Sigmoid colon (tissue), 7 donors: ENCODE measurements at places on chromosomes 7 and 10. TPM values are rescaled to one million over a fixed set of nuclear protein-coding genes. Genes with fewer than 3 reads are reported as not detected.

The ERV3-1 gene
- 4.9 TPM for polyA plus RNA-seq

DNA sequence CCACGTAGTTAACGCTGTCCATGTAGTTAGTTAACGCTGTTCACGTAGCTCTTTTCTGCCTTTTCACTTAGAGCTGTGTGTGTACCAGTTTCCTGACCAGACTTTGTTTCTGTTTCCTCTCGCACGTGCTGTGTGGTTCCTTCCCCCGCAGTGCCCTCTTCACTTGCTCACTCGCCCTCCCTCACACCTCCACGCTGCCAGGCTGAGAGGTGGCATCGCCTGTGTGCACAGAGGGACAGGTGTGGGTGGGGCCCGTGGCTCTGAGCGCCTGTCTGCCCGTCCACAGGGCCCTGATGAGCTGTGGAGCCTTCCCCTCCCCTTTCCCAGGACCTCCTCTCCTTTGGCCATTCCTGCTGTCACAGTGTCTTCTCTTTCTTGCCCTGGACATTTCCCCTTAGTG, 30.6 kb downstream of the WDR37 start:
- DNase-seq: no peak

DNA sequence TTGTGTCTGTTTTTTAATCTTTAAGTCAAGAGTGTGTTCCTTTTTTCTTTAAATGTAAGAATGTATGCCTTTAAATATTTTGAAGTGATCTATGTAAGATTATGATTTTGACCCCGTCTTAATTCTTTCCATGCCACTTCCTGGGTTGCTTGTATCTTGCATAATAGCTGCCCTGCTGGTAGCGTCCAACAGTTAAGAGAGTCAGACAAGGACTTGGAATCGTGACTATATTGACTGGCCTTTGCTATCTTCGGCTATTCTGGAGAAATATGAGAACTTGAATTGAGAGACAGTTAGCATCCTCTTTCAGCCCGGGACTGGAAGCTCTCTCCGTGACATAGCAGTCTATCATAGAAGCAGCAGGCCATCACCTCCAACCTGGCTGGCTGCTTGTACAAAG, 13.0 kb downstream of the NRP1 start:
- DNase-seq: no peak

The NUDT5 gene
- polyA plus RNA-seq: 52.9 TPM

The SLC18A2 gene
- polyA plus RNA-seq: 0.25 TPM

DNA sequence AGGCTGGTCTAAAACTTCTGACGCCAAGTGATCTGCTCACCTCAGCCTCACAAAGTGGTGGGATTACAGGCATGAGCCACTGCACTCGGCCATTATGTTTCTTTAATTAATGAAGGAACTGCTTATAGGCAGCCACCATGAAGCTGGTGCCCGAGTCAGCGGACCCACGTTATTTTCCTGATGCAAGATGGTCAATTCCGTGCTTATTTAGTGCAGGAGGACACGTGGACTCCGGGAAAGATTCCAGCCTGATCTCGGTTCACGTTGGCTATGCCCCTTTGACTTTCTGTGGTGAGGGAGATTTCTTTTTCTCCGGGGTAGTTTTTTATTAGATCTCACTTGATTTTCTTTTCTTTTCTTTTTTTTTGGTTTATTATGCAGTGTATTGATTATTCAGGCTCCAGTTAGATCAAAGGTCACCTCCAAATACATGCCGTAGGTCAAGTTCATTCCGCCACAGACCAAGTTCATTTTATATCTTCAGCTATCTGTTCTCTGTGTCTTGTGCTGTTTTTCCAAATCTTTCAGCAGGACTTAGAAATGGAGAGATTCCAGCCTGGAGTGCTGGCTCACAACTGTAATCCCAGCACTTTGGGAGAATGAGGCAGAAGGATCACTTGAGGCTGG, 8.3 kb downstream of the CAMK1D start:
- no peak for DNase-seq

GRCh38 chr7:105493923-105494315, 28.2 kb downstream of the PUS7 start:
- DNase-seq: no peak

DNA sequence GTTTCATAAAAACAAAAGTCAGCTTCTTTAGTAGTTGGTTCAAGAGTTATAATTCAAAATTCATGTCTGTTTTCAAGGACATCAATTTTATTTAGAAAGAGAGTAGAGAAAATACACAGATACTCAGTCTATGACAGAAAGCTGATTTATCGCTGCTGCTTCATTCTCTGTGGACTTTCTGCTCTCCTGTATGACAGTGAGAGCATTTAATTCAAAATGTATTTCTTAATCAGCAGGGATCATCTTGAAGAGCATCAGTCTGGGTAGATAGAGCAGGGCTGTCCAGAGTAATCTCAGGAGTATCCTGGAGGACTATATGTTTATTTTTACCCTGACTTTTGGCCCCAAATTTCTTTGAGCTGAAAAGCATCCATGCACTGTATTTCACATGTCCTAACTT, 1676.7 kb downstream of the REEP3 start:
- DNase-seq: no peak

DNA sequence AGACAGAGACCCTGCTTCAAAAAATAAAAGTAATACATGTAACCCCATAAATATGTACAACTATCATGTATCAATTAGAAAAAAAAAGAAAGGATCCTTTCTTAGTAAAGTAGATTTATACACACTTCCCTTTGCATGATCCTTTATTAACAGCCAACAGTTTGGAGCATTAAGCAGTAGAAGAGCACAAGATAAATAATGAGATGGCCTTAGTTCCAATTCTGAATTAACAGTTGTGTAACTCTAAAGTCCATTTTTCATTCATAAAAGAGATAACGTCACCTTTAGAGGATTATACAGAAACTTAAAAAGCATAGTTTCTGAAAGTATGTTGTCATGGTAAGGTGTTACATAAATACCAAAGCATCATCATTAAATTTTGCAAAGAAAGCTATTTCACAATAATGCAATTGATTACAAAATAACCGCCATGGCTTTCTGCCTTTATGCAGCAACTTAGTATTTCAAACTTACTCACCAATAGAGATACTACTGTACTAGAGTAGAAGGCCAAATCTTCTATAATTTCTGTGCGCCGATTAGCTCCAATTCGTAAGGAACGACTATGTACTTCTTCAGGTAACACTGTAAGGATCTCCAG, 40.3 kb downstream of the TNPO3 start:
- DNase-seq: no peak

The NCOA4 gene
- polyA plus RNA-seq: 159 TPM

The PTF1A gene
- not detected for polyA plus RNA-seq

The OR6V1 gene
- not detected for polyA plus RNA-seq

The SPDYE2 gene
- polyA plus RNA-seq: not detected

DNA sequence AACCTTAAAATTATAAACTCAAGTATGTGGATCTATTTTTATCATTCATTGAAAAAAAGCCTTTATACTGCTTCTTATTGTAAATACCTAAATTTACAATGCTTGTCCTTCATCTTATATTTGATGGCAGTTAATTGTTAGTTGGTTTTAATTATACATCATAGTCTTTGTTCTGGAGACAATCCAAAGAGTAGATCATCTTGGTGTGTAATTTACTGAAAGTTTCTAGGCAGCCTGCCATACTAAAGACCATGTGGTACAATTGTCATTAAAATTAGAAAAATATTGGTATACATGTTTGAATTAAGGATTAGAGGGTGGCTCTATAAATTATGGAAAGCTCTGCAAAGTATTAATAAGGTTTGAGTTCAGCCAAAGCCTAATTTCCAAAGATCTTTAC, 231.4 kb downstream of the KCND2 start:
- no peak for DNase-seq

The LRIT1 gene
- polyA plus RNA-seq: not detected

DNA sequence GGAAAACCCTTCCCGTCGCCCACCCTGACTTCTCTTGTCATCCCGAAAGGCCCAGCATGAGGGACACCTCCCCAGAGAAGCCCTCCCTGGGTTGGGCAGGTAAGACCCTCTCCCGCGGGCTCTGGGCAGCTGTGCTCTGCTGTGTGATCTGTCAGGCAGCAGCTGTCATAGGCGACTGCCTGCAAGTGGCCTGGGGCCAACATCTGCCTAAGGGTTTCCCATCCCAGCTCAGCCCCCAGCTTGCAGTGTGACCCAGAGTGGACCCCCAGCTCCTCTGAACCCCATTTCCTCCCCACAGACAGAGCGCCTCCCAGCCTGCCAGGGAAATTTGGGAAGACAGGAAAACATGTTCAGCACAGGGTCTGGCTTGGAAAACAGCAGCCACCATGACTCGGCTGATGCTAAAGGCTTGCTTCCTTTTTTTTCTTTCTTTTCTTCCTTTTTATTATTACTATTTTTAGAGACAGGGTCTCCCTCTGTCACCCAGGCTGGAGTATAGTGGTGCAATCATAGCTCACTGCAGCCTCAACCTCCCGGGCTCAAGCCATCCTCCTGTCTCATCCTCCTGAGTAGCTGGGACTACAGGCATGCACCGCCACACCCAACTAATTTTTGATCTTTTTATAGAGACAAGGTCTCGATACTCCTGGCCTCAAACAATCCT, 18.3 kb upstream of the TNRC18 start:
- DNase-seq: no peak

- no peak for DNase-seq
Observed at GRCh38 chr10:488933-489215, 200.6 kb downstream of the DIP2C start.

The MOGAT3 gene
- 27.2 TPM for polyA plus RNA-seq

GRCh38 chr7:148058092-148058491, 532.5 kb upstream of the C7orf33 start:
- DNase-seq: no peak

DNA sequence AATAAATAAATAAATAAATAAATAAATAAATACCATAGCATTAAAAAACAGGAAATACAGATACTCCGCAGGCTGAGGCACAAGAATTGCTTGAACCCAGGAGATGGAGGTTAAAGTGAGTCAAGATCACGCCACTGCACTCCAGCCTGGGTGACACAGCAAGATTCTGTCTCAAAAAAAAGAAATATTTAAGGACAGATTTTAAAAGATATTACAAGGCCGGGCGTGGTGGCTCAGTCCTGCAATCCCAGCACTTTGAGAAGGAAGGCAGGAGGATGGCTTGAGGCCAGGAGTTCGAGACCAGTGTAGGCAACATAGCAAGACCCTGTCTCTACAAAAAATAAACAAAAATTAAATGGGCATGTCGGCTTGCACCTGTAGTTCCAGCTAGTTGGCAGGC, 17.5 kb upstream of the SNX8 start:
- DNase-seq: no peak

DNA sequence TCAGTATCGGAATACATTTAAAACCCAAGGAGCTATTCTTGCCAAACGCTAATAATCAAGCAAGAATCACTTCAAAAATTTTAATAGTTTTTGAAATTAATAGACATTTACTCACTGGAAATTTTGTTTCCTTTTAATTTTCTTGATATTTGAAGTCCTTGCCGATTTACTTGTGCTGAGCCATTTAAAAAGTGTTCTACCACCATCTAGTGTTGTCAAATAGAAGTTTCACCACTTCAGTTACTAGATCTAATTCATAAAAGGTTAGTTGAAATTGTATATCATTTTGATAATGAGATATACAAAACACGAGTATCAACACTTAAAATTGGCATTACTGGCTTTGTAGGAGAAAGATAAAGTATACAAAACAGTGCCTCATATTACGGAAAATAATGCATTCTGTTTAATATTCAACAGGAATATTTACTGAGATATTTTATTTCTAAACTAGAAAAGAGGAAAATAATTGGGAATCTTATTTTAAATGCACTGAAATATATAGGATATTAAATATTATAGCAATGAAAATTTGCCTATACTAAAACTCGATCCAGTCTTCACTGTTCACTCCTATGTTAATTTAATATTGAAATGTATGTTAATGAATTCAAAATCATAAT, 664.8 kb upstream of the SEMA3D start:
- no peak for DNase-seq

DNA sequence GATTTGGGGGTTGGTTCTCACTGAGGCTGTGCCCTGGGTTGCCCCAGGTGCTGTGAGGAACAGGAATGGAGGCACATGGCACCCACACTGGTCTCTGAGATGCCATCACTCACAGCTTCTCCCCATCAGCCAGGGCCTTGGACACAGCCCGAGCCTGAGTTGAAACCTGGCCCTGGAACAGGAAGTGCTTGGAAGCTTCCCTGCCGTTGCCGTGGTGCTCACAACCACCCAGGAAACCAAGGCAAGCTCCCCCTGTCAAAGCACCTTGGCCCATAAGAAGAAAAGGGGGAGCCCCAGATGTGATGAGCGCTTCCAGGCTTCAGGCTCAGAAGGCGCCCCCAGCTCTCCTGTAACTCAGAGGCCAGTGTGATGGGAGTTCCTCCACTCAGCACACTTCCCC, at the start of gene BTBD16:
Gene BTBD16, plus strand, starts transcription at position 221 of the 400 bp plus-strand sequence. CDS start 3,786 bp downstream, outside the sequence.
- peak; percentile 33 for DNase-seq

DNA sequence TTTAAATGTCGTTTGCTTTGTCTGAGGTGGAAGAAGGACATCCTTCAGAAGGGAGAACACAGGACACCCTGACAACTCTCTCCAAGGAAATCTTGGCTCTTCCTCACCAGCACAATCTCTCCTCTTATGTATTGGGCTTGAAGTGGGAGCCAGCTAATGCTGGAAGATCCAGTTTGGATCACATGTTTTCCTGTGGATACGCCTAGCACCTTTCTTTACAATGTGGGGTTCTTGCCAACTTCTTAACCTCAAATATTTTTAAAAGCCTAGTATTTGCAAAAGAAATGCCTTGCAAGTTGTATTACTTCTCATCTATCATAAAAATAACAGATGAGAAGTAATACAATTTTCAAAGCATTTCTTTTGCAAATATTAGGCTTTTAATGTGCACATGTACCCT, 76.4 kb downstream of the FRMD4A start:
- DNase-seq: no peak

GRCh38 chr7:124205526-124205925, 172.7 kb upstream of the TMEM229A start:
- DNase-seq: no peak

DNA sequence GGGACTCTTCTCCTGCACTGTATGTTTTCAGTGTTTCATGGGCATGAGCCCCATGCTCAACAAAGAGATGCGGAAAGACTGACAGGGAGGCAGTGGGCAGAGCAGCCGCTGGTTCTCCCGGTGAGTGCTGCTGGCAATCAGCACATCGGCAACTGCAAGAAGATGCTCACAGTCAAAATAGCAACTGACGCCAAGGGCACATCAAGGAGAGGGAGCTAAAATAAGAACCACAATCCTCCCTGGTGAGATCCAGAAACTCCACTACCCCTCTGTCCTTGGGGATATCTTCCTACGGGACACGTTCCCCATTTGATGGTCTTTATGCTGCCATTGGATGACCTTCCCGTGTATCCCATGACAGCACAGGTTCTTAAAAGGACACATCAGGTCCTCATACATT, 28.9 kb upstream of the SVIL start:
- no peak for DNase-seq

The MYO1G gene
- polyA plus RNA-seq: 2.4 TPM
